Activated CD4-positive, alpha-beta T cell treated with anti-CD3 and anti-CD28 coated beads for 36 hours (primary cell): ENCODE measurements at places on chromosomes 6 and 20.

DNA sequence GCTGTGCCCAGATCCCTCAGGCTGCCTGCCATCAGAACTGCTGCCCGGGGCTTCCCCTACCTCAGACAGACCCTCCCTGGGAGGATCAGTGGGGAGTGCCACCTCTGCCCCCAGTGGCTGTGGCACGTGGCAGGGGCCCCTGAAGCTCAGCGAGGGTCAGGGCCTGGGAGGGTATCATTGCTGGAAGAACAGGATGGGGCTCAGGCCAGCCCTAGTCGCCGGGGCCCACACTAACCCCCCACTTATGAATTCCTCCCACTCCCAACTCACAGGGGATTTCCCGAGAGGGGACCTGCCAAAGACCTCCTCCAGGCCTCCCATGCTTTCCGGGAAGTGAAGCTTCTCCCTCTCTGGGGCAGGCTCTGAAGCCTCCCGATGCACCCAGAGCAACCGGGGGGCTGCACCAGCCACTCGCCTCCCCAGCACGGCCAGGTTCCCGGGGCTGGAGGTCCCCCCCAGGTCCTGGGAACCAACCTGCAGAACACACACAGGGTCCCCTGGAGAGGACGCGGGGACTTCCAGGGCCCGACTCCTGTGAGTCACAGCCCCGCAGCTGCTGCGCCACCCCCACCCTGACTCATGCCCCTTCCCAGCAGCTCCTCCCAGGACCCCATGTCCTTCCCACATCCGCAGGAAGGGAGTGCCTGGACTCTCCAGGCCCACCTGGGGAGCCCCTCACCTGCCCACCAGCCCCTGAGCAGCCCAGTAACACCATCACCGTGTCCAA is 2.5 kb downstream of the TNFRSF6B start:
- peak; percentile 85 for DNase-seq

- DNase-seq, result no peak
Measured at GRCh38 chr20:9130521-9130920, 61.6 kb downstream of the PLCB4 start.

DNA sequence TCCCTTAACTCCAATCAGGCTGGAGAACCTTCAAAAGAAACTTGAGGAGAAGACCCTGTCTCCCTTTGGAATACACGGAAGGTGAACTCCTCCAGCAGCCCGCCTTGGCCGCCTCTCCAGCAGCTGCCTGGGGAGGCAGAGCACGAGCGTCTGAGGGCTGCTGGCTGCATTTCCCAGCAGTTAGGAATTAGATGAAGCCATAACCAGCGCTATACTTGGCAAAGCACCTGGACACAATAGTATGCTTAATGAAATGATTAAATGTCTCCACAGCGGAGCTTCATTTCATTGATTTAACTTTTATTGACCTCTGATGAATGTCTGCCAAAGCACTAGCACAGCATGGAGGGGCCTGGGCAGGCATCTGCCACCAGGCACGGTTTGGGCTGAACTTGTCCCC is 73.5 kb downstream of the TMEM242 start:
- no peak for DNase-seq

- DNase-seq, result no peak
Measured at GRCh38 chr6:113888956-113889630, 31.9 kb downstream of the MARCKS start.

- no peak for DNase-seq
Measured at GRCh38 chr6:159726255-159726917, 920 bp upstream of the WTAP start.

DNA sequence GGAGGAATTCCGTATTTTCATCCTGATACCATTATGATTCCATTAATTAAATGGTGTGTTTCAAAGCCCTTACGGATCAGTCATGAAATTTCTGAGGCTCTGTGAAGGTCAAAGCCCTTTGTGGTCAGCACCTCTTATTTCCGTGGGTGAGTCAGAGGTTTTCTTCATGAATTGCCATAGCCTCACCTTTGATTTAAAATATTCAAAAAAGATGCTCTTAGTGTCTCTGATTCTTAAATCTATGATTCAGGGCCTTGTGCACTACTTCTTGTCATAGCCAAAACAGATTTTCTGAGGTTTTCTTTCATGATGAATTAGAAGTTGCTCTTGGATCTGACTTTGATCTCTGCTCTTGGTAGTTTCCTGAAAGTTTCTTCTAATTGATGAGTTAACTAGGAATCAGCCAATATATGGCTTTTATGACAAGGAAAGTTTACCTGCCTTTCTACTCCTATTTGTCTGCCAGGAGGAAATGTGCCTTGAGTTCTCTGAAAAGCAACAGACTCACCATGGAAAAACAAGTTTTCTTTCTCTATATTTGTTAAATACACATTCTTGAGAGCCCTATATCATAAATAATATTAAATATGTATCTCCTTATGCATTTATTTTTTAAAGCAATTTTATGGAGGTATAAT is 613.0 kb downstream of the UTRN start:
- DNase-seq, result no peak

DNA sequence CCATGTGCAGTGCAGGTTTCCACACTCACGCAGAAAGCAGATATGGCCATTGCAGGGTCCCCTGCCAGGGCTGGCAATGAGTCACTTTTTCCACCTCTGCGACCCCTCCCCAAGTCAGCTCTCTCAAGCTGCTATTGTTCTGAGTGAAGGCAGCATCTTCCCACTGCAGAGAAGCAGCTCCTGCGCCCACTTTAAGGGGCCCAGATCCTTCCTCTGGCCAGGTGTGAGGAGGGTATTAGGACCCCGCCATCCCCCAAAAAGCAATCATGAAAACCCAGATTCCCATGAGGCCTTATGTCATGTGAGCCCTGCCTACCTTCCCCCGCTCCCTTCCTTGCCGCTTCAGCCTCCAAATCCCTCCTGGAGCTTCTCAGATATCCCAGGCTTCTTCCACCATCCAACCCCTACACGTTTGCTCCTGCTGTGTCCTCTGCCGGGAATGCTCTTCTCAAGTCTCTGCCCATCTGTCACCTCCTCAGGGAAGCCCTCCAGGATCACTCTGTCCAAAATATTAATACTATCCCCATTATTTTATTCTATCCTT is 220.3 kb downstream of the NFATC2 start:
- DNase-seq, result no peak
